ENCODE measurements at places on chromosomes 2 and 18. TPM values are rescaled to one million over a fixed set of nuclear protein-coding genes. Genes with fewer than 3 reads are reported as not detected.

GRCh38 chr18:78873926-78874500 is 105.6 kb upstream of the SALL3 start:
- DNase-seq = no peak

GRCh38 chr18:77617694-77618093 is 368.0 kb downstream of the GALR1 start:
- no peak for DNase-seq

- peak; percentile 59 for DNase-seq
These were observed 132.5 kb upstream of the EPAS1 start for GRCh38 chr2:46164529-46165301.

GRCh38 chr2:27747827-27748352 is 23.6 kb upstream of the MRPL33 start:
- no peak for DNase-seq

GRCh38 chr2:220277445-220277975 is 650.1 kb downstream of the SLC4A3 start:
- DNase-seq = no peak

DNA sequence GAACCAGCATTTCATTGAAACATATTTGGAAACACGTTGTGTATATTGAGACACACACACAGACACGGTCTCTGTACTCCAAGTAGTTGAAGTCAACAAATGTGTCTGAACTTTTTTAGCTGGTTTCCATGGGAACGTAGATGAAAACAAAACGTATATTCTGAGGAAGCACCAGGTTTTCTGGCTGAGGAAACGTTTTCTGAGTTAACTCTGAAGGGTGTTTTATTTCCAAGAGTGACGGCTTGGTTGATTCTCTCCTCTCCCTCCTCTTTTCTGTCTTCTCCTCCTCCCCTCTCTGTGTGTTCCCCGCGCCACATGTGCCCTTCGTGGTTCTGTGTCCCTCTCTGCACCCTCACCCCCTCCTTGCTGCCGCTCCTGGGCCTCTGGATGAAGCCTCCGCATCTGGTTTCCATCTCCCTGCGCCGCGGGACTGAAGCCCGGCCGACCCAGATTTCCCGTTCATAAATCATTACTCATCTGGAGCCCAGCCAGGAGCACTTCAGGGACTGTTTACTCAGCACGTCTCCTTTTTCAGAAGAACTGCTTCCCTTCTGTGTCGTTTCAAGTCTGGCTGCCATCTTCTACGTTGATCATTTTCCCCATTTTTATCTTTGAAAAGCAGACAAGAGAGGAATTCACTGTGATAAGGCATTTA is 122.7 kb downstream of the COL6A3 start:
- peak; percentile 87 for DNase-seq

DNA sequence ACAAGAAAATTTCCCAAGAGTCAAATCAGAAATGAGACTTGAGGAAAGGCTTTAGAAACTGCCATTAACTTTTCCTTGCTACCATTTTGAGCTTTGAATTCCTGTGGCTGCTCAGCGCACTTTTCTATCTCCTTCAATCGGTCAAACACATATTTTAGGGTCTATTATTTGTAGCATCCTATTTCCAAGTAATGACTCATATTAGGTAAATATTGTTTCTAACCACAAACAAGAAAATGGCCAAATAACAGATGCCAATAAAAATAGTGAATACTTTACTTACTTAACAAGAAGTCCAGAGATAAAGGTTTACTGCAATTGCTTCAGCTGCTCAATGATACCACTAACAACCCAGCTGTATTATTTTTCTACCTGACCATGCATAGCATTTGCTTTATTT is 29.7 kb upstream of the CCDC178 start:
- no peak for DNase-seq

GRCh38 chr2:175414882-175415487 is 233.5 kb upstream of the ATP5MC3 start:
- no peak for DNase-seq

DNA sequence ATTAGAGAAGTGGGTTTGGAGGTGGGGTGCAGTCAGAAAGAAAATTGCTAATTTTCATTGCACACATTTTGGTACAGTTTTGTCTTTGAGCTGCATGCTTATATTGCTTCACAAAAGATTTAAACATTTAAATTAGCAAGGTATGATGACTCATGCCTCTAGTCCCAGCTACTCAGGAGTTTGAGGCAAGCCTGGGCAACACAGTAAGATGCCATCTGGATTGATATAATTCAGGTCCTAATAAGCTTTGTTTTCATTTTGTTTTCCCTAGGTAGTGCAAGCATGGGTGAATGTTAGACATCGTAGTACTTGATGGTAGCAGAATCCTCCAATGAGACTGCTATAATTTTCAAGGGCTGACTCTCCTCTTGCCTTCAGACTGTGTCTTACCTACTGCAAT is 396.7 kb upstream of the RGPD4 start:
- DNase-seq = no peak

DNA sequence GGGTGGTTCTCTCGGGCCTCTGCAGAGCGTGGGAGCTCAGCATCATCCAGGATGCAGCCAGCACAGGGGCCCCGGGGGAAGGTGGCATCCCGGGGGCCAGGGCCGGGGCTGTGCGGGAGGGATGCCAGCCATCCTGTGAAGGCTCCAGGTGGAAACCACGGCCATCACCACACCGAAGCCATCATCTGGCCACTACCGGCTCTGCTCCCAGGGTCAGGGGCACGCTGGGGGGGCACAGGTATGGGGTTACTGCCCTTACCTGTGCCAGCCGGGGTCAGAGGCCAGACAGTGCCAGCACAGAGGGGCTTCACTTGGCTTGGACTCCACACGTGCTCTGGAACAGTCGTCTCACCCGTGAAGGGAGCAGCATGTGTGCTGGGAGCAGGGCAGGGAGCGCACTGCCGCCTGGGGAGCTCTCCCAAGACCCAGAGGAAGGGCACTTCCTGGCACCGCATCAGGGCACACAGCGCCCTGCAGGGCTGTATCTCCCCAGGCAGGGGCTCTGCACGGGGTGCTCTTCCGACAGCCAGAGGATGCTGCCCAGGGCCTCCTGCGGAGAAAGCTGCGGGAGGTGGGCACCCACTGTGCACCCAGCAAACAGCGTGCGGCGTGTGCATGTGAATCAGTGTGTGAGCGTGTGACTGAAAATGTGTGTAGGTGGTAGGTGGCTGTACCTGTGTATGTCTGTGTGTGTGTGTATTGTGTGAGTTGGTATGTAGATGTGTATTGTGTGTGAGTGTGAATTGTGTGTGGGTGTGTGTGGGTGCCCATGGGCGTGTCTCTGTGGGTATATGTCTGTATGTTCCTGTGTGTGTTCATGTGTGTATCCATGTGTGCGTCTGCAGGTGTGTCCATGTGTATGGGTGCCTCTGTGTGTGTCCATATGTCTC is 75.0 kb downstream of the PTGR3 start:
- no peak for DNase-seq

DNA sequence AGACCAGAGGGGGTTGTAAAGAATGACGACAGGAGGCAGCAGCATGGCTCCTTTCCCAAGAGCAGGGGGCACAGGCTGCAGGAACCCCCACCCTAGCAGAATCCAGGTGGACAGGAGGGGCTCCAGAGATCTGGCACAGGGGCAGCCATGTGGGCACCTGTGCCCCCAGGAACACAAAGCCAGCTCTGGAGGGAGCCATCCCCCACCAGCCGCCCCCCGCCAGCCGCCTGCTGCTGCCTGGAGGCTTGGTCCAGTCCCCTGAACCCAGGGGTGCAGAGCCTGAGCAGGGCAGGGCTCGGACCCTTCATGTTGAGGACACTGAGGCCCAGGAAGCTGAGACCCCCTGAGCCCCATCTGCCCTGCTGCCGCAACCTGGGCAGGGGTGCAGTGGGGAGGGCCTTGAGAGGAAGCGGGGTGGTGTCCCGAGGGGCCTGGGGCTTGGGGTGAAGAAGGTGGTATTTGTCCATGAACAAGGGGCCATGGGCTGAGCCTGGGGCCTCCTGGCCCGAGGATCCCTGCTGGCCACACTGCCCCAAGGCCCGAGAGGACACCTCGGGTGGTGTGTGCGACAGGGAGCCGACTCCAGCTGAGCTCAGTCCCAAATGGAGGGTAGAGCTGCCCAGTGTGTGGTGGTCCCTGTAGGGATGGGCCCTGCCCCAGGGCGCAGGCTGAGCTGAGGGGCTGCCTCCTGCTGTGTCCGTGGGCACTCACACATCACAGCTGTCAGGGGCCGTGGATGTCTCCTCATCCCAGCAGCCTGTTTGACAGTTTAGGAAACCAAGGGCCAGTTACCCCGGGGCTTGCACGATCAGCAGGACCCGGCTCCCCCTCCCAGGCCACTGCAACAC is 39.8 kb upstream of the SNED1 start:
- peak; percentile 71 for DNase-seq

- no peak for DNase-seq
These were observed 497.6 kb upstream of the TCF4 start for GRCh38 chr18:56085551-56085950.

DNA sequence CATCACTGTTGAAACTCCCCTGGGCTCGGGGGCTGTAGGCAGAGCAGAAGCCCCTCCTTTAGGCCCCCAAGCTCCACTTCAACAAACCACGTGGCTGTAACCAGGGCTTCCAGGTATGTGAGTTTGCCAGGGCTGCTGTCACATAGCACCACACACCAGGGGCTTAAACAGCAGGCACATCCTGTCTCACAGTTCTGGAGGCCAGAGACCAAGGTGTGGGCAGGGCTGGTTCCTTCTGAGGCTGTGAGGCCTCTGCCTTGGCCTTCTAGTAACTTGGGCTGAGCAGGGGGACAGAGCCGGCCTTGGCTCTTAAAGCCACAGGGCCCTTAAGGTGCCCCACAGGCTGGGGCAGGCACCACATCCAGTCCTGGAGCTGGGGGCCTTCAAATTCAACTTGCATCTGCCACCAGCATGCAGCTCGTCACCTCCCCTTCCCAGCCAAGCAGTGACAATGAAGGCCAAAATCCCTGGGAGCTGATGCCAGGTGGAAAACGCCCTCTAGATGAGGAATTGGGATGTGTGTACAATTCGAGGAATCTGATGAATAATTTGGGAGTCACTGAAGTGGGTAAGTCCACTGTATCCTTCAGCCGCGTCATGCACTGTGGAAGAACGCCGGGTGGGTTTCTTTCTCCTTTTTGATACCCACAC is 104.2 kb upstream of the ODC1 start:
- DNase-seq = no peak

DNA sequence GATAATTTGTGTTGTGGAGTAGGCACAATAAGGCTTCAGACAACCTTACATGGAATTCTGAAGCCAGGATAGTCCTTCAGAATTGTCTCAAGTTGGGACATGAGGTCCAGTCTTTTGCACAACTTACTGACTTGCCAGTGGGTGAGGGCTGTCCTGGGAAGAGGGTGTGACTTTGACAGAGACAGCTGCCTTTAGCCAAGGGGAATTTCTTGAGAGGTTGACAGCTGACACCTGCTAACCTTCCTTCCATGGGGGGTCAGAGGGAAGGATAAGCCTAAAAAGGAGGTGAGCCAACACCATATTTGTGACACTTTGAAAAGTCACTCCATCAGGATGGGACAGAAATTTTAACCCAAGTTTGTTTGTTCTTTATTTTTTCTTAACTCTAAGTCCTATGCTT is 907.8 kb upstream of the CRIM1 start:
- no peak for DNase-seq

DNA sequence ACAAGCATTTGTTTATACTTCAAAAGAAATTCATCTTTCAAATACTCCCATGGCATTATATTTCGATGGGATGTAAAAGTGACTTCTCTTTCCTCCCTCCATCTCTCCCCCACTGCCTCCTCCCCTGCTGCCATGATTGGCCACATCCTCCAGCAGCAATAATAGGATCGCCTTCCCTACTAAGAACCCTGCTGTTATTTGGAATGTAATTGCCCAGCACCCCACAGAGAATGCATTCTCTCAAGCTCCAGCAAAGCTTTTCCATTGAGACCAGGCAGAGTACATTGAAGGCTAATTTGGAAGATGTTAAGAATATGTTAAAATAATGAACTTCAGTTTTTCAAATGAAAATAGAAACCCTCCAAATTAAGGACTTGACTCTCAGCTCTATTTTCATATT is 375.4 kb upstream of the ACVR2A start:
- DNase-seq = no peak

DNA sequence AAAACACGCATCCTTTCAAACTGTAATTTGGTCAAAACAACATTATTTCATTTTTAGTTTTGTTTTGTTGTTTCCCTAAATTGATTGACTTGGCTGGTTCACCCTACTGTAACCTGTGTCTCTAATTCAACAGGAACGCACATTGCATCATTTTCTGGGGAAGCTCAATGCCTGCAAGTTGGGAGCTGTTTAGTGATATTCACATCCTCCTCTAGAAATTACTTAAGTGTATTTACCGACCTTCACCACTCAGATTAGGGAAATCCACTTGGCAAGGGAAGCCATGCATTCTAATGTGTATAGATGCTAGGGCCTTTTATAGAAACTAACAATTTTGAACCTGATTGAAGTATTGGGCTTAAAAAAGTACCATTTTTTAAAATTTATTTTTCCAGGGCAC is 7.3 kb upstream of the TPO start:
- DNase-seq = no peak

GRCh38 chr2:47561906-47562305 is 158.9 kb downstream of the MSH2 start:
- no peak for DNase-seq

DNA sequence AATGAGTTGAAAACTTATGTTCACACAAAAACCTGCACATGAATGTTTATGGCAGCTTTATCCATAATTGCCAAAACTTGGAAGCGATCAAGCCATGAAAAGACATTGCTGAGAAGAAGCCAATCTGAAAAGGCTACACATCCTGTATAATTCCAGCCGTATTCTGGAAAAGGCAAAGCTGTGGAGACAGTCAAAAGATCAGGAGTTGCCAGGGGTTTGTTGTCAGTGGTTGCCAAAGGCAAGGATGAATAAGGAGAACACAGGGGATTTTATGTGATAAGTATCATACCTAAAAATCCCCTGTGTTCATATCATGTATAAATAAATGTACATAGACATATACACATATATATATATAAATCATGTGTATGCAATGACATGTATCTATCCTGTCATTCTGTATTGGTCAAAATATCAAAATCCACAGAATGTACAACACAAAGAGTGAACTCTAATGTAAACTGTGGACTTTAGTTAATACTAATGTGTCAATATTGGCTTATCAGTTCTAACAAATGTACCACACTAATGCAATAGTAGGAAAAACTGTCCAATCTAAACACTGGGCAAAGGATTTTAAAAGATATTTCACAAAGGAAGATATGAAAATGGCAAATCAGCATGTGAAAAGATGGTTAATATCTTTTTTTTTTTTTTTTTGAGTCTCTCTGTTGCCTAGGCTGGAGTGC is 75.8 kb downstream of the PTRHD1 start:
- DNase-seq = no peak

DTNA gene
- 10.4 TPM for polyA plus RNA-seq

RBKS gene
- polyA plus RNA-seq = 3.2 TPM

TEX44 gene
- not detected for polyA plus RNA-seq

EDAR gene
- 8.1 TPM for polyA plus RNA-seq

CIB4 gene
- 1.8 TPM for polyA plus RNA-seq

MEIS1 gene
- polyA plus RNA-seq = 165 TPM

STAT4 gene
- 6.5 TPM for polyA plus RNA-seq

PLEKHH2 gene
- 229 TPM for polyA plus RNA-seq

Data from left lung (tissue), 14 donors.